ENCODE measurements at places on chromosomes 4 and X.

GRCh38 chrX:153778181-153778580, 2.7 kb upstream of the SRPK3 start:
- H3K4me3 ChIP-seq = no peak overlapping the region
- no peaks in the 10 kb centered on the region for H3K4me1 ChIP-seq
- no peak overlapping the region for H3K27ac ChIP-seq
- H3K36me3 ChIP-seq = no peaks in the 10 kb centered on the region
- no peak for DNase-seq

DNA sequence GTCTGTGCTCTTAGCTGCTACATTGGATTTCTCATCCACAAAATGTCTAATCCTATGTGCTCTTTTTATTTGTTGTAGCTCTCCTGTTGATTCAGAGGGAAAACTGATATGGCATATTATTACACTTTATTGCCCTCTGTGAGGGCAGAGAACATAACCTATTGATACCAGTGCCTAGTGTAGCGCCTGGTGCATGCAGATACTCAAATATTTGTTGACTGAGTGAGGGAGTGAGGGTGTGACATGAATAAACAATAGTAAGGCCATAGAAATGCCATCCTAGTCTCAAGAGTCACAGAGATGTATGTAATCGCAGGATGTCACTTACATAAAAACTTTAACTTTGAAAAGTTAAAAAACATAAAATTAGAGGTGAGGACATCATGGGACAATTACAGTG, 159.1 kb downstream of the SHROOM3 start:
- H3K4me3 ChIP-seq = no peak overlapping the region
- no peaks in the 10 kb centered on the region for H3K36me3 ChIP-seq
- no peak overlapping the region for H3K27ac ChIP-seq
- DNase-seq = no peak
- H3K4me1 ChIP-seq = no peaks in the 10 kb centered on the region

DNA sequence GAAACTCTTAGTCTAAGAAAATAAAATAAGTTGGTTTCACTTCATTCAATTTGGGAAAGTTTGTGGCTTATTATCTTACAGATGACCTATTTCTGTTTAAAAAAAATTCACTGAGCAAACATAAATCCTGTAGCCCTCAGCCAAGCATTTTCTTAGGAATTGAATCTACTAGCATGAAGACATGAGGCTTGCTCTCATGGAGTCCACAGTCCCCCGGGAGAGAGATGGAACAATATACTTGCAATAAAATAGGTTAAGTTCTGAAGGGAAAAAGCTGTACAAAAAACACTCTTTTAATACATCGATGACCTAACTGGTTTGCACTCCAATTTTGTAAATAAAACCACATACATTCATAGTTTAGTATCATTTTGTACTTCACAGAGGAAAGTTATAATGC, 642.6 kb upstream of the FAM241A start:
- H3K27ac ChIP-seq = no peak overlapping the region
- no peaks in the 10 kb centered on the region for H3K36me3 ChIP-seq
- peaks cover 2% of the 10 kb centered on the region for H3K27me3 ChIP-seq
- DNase-seq = no peak

- no peak overlapping the region for H3K4me3 ChIP-seq
- no peaks in the 10 kb centered on the region for H3K27me3 ChIP-seq
- no peaks in the 10 kb centered on the region for H3K36me3 ChIP-seq
- no peaks in the 10 kb centered on the region for H3K4me1 ChIP-seq
- no peak overlapping the region for H3K27ac ChIP-seq
Observed at GRCh38 chr4:150938417-150938816, 76.7 kb downstream of the LRBA start.

GRCh38 chrX:44903830-44904530, 31.0 kb downstream of the KDM6A start:
- H3K4me3 ChIP-seq = no peak overlapping the region
- H3K27me3 ChIP-seq = no peaks in the 10 kb centered on the region
- peaks cover 25% of the 10 kb centered on the region for H3K4me1 ChIP-seq
- H3K36me3 ChIP-seq = no peaks in the 10 kb centered on the region

- H3K27me3 ChIP-seq = peaks cover 5% of the 10 kb centered on the region
- peak; percentile 10 for DNase-seq
- no peak overlapping the region for H3K27ac ChIP-seq
- H3K4me1 ChIP-seq = peaks cover 35% of the 10 kb centered on the region
Observed at GRCh38 chrX:118973389-118974087, 880 bp upstream of the LONRF3 start.

DNA sequence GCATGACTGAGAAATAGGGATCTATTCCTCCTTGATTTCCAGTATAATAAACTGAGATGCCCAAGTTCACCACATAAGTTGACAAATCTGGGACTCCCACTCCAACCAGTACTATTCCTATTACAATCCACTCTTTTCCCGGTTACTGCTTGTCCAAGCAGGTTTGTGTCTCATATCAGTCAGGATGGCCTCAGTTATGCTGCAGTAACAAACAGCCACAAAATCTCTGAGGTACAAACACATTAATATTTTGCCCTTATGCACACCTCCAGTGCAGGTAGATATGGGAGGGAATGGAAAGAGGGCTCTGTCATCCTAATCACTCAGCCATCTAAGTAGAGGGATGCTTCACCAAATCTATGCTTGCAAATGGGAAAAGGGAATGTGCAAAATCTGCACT, 207.8 kb downstream of the RAB28 start:
- H3K27me3 ChIP-seq = no peaks in the 10 kb centered on the region
- no peaks in the 10 kb centered on the region for H3K36me3 ChIP-seq
- no peak for DNase-seq
- H3K4me3 ChIP-seq = no peak overlapping the region

DNA sequence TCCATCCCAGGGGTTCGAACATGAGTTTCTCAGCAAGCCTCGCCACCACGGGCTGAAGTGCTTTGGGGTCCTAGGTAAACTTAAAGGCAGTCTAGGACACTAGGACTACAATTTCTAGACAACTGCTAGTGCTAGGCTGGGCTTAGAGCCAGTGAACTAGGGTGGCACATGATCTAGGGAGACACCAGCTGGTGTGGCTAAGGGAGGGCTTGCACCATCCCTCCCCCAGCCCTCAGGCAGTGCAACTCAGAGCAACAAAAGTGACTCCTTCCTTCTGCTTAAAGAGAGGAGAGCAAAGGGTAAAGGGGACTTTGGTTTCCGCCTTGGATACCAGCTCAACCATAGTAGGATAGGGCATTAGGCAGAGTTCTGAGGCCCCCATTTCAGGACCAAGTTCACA, 162.5 kb upstream of the AFF2 start:
- no peaks in the 10 kb centered on the region for H3K36me3 ChIP-seq
- DNase-seq = no peak

DNA sequence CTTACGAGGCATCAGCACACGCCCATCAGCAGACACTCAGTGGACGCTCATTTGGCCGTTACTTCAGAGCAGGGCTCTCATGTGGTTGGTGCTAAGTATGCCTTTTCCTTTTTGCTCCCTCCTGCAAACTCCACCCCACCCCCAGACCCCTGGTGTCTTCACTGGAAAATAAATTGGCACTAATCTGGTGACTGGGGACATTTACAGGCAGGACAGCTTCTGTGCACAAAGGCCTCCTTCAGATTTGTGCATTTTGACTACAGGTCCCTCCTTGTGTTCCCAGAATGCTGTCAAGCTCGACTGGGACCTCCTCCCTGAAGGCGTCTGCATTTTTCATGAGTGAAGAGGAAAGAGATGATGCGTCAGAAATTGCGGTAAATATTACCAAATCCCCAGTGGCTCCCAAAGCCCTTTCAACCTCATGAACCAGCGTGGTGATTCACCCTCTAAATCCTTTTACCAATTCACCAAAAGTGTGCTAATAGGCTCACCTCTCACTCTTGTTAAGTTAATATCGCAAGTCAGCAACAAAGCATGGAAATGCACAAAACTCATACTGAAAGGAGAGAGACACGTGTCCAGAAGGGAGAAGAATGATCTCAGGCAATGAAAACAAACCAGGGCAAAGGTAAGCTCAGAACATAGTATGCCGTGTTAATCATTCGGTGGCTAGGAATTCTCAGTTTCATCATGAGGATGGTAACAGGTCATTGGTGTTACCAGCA, 119.0 kb downstream of the NKX6-1 start:
- H3K27ac ChIP-seq = no peak overlapping the region
- H3K27me3 ChIP-seq = peaks cover 4% of the 10 kb centered on the region
- no peaks in the 10 kb centered on the region for H3K36me3 ChIP-seq
- H3K4me3 ChIP-seq = no peak overlapping the region
- no peaks in the 10 kb centered on the region for H3K4me1 ChIP-seq
- no peak for DNase-seq

DNA sequence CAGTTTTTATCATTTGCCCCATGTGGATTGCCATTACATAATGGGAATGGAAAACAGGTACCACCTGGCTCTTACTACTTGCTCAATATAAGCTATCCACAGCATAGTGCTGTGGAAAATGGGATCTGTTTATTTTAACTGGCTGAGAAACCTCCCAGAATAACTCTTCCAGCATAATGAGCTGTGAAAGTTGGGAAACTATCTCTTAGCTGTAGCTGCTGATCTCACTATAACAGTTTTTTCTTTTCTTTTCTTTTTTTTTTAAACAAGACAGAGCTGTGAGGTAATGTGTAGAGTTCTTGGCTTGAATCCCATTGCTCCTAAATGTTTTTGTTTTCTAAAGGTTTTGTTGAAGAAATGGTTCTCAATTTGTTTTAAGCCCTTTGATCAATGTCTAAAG, 988.3 kb downstream of the PCDH19 start:
- H3K4me1 ChIP-seq = no peaks in the 10 kb centered on the region
- H3K4me3 ChIP-seq = no peak overlapping the region
- H3K27ac ChIP-seq = no peak overlapping the region
- no peaks in the 10 kb centered on the region for H3K36me3 ChIP-seq
- DNase-seq = no peak

GRCh38 chr4:164177753-164178152, 576.2 kb upstream of the SMIM31 start:
- H3K27ac ChIP-seq = no peak overlapping the region
- H3K4me1 ChIP-seq = no peaks in the 10 kb centered on the region
- no peaks in the 10 kb centered on the region for H3K36me3 ChIP-seq
- no peak overlapping the region for H3K4me3 ChIP-seq

DNA sequence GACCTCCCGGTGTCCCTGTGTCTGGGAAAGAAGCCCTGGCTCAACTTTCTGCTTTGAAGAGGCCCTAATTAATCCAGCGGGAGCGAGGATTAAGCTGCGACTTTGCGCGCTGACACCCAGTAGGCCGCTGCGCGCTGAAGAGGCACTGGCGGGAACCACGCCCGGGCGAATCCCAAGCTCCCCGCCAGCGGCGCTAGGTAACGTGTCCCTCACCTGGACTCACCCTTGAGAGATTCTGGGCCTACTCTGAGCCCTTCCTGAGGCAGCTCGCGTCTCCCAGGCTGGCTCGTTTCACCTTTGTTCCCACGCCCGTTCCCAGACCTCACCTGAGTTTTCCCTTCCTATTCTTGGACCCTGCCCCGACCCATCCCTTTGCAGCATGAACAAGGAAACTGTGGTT, 616 bp upstream of the KLHL34 start:
- H3K4me3 ChIP-seq = peak overlapping the region; percentile 58
- H3K4me1 ChIP-seq = peaks cover 9% of the 10 kb centered on the region
- no peaks in the 10 kb centered on the region for H3K36me3 ChIP-seq
- peaks cover 7% of the 10 kb centered on the region for H3K27me3 ChIP-seq
- H3K27ac ChIP-seq = no peak overlapping the region

DNA sequence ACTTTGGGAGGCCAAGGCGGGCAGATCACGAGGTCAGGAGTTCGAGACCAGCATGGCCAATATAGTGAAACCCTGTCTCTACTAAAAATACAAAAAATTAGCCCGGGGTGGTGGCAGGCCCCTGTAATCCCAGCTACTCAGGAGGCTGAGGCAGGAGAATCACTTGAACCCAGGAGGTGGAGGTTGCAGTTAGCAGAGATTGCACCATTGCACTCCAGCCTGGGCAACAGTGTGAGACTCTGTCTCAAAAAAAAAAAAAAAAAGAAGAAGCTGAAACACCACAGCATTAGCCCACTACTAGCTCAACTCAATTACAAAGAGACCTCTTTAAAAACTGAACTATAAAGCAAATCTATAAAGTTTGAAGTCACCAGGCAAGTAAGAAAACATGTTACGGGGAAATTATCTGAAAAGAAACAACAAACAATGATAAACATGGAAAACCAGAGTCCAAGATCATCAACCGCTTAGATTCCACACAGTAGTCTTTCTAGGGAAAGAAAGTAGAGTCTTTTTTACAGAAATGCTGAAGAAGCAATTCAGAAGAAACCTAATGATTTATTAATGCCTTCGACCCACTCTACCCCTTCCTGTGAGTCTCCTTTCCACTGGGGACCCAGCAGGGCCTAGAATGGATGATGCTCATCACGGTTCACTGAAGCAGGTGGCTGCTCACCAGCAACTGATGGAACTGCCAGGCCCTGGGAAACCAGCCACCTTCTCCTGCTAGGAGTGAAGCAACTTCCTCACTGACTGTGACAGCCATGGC, 6.6 kb downstream of the SAT1 start:
- peaks cover 6% of the 10 kb centered on the region for H3K4me1 ChIP-seq
- no peak for DNase-seq
- no peaks in the 10 kb centered on the region for H3K27me3 ChIP-seq
- H3K4me3 ChIP-seq = no peak overlapping the region

DNA sequence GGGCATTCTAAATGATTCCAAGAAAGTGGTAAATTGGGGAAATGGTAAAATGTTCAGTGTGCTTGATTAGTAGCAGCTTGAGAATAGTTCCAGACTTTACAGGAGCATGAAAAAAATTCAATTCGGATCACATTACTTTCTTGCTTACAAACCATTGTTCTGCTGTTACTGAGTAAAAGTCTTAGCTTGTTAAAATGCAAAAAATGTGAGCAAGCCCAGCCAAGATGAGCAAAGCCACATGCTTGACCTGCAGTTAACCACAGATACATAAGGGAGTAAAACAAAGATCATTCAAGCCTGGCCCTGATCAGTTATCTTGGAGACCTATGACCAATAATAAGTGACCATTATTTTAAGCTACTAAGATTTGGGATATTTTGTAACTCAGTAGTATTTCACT, 562.9 kb upstream of the MAGEB2 start:
- H3K4me1 ChIP-seq = no peaks in the 10 kb centered on the region
- no peak overlapping the region for H3K27ac ChIP-seq
- H3K36me3 ChIP-seq = no peaks in the 10 kb centered on the region
- no peak for DNase-seq
- H3K4me3 ChIP-seq = no peak overlapping the region
- no peaks in the 10 kb centered on the region for H3K27me3 ChIP-seq

GRCh38 chr4:926538-926937, 5.6 kb downstream of the GAK start:
- H3K36me3 ChIP-seq = peaks cover 2% of the 10 kb centered on the region
- no peak for DNase-seq
- H3K27me3 ChIP-seq = no peaks in the 10 kb centered on the region
- H3K27ac ChIP-seq = no peak overlapping the region

- no peaks in the 10 kb centered on the region for H3K4me1 ChIP-seq
- DNase-seq = no peak
- H3K27ac ChIP-seq = no peak overlapping the region
Observed at GRCh38 chr4:91485415-91485814, 818.4 kb upstream of the GRID2 start.

- peak overlapping the region; percentile 53 for H3K27ac ChIP-seq
- no peaks in the 10 kb centered on the region for H3K36me3 ChIP-seq
- H3K4me3 ChIP-seq = no peak overlapping the region
- H3K4me1 ChIP-seq = peaks cover 12% of the 10 kb centered on the region
Observed at GRCh38 chr4:153652051-153652784, 31.9 kb upstream of the TLR2 start.

Measured in common myeloid progenitor, CD34-positive (primary cell).